ENCODE measurements at places on chromosomes 6 and 20.

DNA sequence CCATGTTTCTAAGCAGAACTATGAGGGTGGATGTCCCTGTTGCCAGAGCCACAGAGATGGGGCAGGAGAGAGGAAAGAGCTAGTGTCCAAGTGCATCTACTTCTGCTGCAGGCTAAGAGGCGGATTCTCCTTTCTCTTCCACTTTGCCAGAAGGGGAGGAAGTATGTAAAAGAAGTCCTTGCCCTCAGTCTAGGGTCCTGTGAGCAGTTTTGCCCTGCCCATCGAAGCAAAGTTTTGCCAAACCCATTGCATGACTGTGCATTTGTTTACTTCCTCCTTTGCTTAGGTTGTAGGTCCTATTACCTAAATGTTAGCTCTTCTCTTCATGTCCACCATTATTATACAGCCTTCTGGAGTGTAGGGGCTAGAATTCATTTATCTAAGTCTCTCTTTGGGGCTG lies 106.2 kb upstream of the ARMC2 start:
- DNase-seq, result no peak

- peak; percentile 87 for DNase-seq
These were observed 226.0 kb downstream of the TPBG start for GRCh38 chr6:82589509-82590206.

DNA sequence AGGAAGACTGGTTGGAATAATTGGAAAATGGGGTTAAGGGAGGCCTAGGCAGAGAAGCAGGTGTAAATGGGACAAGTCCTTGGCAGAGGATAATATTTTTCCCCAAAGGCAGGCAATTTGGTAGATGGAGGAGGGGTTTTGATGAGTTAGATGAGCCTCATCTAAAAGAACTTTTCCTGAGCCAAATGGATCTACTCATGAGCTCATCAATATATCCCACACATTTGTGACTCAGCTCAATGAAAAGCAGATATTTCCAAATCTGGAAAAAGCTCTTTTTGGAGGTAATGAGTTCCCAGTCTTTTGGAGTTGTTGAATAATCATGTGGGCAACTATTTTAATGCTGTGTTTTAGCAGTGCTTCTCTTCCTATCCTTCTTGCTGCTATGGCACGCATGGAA lies 685.5 kb upstream of the CITED2 start:
- DNase-seq, result peak; percentile 50

GRCh38 chr6:163133691-163134090 lies 280.8 kb upstream of the QKI start:
- no peak for DNase-seq

DNA sequence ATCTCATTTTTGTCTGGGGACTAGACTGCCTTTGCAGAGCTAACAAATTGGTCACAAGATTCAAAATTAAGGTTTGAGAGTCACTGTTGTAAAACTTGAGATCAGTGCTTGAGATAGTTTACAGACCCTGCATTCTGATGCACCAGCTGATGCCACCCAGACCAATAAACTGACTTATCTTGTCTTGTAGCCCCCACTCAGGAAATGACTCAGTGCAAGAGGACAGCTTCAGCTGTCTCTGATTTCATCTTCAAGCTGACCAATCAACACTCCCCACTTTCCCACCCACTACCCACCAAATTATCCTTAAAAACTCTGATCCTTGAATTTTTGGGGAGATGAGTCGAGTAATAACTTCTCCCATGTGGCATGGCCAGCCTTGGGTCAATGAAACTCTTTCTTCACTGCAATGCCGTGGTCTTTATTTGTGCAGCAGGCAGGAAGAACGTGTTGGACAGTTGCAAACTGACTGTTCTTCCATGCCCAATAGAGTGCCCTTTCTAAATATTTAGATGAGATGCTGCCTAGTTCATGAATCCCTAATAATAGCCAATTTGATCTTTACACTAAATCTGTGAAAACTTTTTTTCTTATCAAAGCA lies 48.3 kb upstream of the PROKR2 start:
- peak; percentile 28 for DNase-seq

DNA sequence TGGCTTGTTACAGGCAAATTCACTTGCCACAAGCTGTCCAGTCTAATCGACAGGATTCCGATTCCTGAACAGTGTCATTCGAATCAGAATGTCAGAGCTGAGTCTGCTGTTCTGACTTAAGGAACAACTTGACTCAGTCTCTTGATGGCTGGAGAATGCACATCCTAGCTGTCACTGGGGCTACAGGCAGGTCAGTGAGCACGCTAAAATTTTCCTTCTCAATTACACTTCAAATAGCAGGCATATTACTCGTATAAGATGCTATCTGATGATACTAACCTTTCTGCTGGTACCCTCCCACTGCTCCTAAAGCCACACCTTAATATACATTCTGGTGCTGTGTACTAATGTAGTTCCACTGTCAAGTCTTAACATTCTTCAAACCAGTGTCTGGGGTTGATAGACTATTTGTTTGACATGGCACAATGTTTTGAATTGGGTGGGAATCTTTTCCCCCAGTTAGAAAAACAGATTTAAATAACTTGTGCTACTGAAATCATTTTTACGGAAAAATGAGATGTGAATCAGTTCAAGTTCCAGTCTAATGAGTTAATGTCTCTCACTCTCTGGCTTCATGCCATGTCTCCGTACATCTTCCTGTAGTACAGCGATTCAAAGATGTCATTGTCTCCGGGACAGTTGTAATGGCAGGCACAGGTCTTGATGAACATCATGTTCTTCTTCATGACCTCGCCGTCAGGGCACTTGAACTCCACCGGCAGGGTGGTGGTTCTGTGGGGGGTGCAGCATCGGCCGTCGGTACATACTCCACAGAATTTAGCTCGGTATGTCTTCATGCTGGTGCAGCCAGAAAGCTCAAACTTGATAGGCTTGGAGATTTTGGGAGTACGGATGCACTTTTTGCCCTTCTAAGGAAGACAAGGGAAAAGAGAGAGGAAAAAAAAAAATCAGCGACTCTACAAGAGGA lies 2.2 kb downstream of the CCN2 start:
- DNase-seq, result peak; percentile 73

DNA sequence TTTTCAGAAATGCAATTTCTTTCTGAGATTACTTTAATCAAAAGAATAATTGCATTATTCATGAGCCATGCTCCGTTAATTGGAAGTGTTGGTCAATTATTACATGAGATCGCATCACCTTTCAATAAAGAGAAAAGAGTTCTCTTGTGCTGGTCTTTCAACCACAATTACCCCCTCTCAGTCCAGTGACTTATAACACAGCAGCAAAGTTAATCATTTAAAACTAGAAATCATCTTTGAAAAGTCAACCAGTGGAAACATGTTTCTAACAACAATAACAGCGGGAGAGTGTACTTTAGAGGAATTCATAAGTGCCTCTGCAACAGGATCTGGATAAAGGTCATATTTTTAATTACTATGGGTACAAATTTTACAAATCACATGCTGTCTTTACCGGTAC lies 384.4 kb upstream of the AGPAT4 start:
- no peak for DNase-seq

DNA sequence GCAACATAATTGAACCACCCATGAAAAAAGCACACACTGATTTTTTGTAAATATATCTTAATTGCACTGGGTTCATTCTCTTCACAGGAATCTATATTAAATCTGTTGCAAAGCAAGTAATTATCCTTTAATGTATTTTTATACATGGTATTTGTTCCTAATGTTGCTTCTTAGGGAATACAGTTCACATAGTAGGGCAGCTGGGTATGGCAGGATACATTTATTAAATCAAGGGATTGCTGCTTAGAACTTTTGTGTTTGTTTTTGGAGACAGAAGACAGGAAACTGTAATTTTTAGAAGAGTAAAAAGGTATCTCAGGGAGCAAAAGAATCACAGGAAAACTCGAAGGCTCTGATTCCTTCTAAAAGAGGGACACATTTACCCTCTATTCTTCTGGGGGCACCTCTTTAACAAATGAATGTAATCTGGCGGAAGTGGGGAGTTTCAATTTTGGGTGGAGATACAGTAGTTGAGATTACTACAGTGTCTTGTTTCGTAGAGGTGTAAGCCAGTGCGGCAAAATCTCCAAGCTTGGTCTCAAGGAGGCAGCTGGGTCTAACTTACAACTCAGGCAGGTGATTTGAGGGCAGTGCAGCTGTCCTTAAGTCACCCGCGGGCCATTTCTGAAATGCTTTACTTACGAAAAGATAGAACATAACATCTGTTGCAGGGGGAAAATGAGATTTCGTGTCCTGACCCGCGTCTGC lies 812 bp upstream of the SMIM13 start:
- DNase-seq, result no peak
